Epithelial cell of prostate (primary cell): ENCODE measurements at places on chromosomes 4 and X.
A peak's percentile ranks its signal among the peaks of the same experiment; 100 is the strongest.

DNA sequence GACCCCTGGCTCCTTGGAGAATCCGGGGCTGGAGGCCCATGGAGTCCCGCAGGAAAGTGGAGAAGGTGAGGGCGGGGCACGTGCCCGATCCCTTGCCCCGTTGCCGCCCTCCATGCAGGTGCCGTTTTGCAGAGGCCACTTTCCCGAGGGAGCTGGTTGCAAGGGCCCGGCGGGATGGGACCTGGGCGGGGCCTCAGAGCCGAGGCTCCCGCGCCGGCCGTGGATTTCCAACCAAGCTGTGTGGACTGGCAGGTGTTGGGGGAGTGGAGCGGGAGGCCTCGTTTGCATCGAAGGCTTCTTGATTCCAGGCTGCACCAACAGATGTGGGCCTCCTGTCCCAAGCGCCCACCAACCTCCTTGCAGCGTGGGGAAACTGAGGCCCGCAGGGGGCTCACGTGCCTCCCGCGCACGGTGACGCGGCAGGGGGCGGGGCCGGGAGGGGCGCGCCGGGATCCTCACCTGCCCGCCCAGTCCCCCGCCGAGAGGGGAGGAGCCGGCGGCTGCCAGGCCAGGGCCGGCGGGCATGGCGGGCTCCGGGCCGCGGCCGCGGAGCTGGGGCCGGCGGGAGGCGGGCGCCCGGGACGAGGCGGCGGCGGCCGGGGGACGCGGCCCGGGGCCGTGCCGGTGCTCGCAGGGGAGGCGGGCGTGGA, 24.9 kb downstream of the SH3BP2 start:
- no peak for DNase-seq

- no peak for DNase-seq
Measured at GRCh38 chr4:113086172-113086695, 36.8 kb downstream of the ANK2 start.

- no peak for DNase-seq
Measured at GRCh38 chr4:126825083-126825482, 807.7 kb upstream of the INTU start.

GRCh38 chr4:26081795-26082498, 167.9 kb downstream of the SMIM20 start:
- DNase-seq = no peak

DNA sequence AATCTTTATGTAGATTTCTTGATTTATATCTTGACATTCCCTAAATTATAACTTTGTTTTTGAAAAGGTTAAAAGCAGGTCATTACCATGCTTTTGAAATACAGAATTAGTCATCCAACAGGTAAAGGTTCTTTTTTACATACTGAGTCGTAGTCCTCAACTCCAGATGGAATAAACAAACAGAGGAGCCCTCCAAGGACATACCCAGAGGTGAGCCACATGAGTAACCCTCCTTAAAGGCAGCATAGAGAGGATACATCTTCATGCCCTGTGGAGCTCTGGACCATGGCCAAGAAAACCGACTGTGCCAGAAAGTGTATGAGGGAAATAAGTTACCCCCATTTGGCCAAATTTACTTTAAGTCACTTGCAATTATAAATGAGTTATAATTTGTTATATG, 95.3 kb upstream of the MCF2 start:
- no peak for DNase-seq

DNA sequence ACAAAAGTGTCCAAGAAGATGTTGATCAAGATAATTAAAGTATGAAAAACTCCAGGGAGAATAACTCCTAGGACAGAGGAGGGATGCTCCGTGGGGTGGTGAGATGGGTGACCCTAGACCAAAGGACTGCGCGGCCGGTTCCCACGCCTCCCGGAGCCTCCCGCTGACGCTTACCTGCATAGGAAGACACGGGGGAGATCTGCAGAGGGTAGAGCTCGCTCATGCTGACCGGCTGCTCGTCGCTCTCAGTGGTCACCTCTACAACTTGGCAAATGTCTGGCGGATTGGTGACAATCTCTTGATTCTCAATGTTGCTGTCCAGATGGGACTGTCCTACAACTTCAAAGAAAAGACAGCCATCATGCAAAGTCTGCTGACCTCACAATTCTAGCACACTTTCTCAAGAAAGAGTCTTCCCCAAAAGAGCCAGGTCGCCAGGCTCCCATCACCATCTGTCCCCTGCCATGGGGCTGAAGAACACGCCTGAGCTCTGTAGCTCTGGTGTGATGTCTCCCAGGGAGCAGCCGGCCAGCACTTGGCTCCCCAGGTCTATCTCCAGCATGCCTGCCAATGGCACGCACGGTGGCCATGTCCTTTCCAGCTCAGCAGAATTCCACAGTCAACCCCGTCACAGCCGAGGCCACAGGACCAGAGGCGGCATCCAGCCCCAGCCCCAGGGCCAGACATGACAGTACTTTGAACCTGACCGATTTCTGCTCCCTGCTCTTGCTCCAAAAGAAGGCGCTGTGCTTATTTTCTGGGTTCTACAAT, 75.4 kb downstream of the IRF2 start:
- DNase-seq = no peak

DNA sequence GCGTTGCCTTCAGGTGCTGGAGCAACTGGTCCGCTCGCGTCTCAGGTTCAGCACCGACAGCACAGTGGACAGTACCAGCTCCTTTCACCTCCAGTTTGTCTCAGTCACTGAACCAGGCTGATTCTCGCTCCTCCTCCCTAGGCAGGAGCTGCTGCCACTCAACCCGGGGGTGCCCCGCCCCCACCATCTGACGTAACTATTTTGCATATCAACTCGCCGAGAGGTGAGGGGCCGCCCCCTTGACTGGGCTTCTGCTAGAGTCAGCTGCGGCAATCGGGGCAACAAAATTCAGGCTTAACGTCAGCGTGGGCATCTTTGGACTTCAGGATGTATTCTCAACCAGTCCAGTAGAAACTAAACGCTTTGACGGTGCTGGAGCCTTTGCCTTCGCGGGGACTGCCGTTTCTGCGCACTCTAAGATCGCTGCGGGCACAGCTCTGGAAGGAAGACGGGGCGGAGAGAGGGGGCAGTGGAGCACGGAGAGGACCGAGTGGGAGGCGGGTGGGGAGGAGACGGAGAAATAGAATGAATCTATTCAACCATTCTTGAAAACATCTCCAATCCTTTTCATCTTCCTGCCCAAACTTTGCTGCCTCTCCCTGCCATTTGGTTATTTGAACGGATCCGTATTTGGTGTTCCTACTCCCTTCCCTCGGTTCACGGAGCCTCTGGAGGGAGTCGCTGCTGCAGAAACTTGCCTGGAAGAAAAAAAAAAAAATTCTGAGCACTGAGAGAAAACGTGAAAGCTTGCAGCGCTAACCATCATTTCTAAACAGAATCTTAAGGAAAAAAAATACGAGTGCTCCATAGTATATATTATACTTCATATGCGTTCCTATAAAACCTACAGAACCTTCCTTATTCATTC, at the start of gene FSTL5:
TSS of gene FSTL5 (minus strand) at position 109 of the 868 bp plus-strand sequence. CDS start 52,604 bp downstream, outside the sequence.
- peak; percentile 5 for DNase-seq

- DNase-seq = peak; percentile 31
Measured at GRCh38 chrX:18873189-18873791, 110.6 kb downstream of the PHKA2 start.
